ENCODE measurements at places on chromosomes 6 and 20.

DNA sequence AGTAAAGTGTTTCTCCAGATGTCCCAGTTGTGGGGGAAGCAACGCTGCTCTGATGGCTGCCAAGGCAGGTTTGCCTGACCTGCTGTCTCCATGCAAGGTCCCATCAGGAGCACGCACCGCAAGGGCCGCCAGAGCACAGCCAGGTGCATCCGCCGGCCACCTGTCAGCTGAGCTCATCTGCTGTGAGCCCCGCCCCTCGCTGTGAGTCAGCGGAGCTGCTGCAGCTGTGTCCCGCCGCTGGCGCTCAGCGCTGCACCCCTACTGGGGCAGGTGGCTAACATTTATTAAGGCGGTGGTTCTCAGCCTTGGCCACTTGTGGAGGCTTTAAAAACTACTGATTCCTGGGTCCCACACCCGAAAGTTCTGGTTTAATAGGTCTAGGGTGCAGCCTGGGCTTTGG, 225.7 kb downstream of the UST start:
- DNase-seq: no peak

GRCh38 chr6:16129623-16130401, 926 bp downstream of the MYLIP start:
- DNase-seq: peak; percentile 37

GRCh38 chr6:137744877-137745276, 122.2 kb upstream of the TNFAIP3 start:
- no peak for DNase-seq

DNA sequence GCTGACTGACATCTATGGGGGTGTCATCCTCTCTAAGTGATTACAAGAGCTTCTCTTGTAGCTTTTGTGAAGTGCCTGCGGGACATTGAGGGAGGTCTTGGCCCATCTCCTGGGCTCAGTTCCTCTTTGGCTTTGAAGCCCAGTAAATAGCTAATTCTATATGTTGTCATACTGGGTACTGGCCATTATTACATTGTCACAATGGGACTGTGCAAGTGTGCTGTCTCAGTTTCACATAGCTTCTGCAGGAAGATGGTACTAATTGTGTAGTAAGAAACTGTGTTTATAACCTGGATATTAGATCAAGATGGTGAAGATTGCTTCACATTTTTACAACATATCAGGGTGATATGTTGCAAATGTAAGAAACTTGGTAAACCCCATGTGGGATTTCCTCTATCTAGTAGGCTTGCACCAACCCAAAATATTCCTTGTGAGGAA, 19.9 kb downstream of the SPINT3 start:
- DNase-seq: no peak

DNA sequence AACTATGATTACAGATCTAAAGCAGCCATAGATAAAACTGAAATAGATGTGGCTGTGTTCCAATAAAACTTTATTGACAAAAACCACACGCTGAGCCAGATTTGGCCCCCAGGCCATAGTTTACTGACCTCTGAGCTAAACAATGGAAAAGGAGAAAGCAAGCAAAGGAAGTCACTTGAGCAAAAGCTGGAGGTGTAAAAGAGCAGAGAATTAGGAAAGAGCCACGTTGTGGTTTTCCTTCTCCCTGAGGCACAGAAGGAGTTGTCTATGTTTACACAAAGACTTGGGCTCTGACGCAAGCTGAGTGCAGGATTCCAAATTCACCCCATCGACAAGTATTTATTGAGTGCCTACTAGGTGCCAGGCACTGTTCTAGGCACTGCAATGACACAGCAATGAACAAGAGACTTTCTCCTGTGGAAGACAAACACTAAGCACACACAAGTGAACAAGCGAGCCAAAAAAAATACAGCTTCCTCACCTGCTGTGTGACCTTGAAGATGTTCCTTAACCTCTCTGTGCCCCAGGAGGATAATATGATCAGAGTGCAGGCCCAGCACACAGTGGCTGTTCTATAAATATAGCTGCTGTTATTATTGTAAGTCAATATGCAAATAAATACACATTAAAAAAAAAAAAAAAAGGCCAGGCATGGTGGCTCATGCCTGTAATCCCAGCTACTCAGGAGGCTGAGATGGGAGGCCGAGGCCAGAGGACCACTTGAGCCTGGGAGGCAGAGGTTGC, 75.4 kb upstream of the PTPN1 start:
- no peak for DNase-seq

DNA sequence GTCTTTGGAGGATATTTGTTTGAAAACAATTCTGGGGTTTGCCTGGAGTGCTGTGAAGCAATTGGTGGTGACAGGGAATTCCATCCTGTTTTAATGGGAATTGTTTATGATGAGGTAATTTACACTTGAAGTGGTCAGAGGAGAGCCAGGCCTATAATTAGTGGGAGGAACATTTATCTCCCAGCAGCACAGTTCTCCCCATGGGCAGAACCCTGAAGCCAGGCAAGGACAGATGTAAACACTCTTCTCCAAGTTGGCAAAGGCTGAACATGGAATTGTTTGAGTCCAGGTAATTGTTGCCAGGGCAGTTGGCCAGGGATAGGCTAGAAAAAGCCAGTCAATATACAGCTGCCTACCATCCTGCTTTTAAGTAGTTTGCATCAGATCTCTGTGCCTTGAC, 789.7 kb downstream of the FRK start:
- DNase-seq: no peak

DNA sequence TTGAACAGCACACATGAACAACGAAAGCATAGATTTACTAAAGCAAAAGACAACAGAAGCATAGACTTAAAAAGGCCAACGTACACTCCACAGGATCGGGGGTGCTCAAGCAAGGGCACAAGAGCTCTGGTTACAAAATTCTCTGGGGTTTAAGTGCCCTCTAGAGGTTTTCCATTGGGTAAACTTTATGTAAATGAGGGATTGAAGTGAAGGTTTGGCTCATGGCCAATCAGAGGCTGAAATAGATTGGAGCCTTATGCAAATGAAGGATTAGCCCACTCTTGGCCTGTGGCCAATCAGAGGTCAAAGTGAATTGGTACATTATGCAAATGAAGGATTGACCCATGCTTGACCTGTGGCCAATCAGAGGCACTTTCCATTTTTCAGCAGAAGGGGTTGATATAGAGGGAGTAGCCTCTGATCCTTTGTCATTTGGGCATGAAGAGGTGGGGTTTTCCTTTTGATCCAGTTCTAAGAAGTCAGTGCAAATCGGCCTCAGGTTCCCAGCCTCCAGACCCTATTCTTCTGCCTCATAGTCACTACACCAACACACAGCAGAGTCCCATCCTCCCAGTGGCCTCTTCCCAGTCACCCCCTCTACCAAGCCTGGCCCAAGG, 244.9 kb downstream of the THBS2 start:
- DNase-seq: no peak

GRCh38 chr20:37896932-37897548, 5.9 kb upstream of the VSTM2L start:
- DNase-seq: no peak
